Stimulated activated CD4-positive, alpha-beta T cell treated with anti-CD3 and anti-CD28 coated beads, TNF-alpha, amount 100 ng/mL, for 48 hours (primary cell): ENCODE measurements at places on chromosomes 6 and 20.

DNA sequence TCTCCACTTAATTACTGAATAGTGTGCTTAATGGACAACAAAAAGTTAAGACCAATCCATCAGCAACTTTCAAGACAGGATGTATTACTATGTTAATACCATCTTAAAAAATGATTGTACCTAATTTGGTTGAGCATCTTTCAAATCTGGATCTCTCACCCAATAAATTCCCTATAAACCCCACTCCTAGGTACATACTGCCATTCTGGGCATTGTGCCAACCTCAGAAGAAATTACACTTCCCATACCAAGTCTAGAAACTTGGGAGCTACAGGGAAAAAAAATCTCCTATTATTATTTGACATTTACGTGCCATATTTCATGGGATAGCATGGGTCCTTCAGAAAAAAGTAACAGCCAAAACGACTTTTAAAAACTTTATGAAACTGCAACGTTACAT lies 5.1 kb downstream of the SYNCRIP start:
- DNase-seq: no peak

- no peak for DNase-seq
Measured at GRCh38 chr6:73586416-73586974, 65.7 kb upstream of the EEF1A1 start.

- DNase-seq: no peak
Measured at GRCh38 chr6:146975093-146975492, 229.1 kb upstream of the STXBP5 start.

GRCh38 chr20:47557791-47558190 lies 56.1 kb downstream of the NCOA3 start:
- no peak for DNase-seq

DNA sequence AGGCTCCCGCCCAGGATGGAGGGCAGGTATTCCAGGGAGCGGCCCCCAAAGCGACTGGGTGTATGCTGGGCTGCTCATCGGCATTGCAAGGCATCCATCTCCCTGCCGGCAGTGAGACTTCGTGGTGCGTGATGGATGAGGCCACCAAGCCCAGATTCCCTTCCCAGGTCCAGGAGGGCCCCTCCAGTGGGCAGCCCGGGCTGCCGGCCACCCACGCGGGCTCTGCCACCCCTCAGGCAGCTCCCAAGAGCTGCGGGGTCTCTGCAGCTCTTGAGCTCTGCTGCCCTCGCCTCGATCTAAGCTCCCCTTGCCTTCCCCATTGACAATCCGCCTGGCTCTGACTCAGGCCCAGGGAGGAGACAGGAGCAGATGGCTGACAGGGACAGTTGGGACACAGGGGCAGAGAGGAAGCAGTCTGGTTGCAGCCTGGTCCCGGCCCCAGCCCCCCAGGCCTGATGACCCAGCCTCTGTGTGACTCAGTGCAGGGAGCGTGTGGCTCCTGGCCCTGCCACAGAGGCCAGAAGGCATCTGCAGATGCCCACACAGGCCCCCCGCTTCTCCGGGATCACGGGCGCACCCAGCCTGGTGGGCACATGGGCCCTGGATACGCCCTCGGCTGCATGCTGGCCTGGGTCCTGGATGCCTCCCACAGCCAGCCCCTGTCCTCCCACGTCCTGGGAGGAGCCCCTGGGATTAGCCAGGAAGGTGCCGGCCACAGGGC lies 33.0 kb downstream of the SLCO4A1 start:
- no peak for DNase-seq

- no peak for DNase-seq
Measured at GRCh38 chr20:57743450-57744095, 33.8 kb upstream of the PMEPA1 start.

- DNase-seq: no peak
Measured at GRCh38 chr6:142152746-142153145, 5.7 kb downstream of the VTA1 start.

DNA sequence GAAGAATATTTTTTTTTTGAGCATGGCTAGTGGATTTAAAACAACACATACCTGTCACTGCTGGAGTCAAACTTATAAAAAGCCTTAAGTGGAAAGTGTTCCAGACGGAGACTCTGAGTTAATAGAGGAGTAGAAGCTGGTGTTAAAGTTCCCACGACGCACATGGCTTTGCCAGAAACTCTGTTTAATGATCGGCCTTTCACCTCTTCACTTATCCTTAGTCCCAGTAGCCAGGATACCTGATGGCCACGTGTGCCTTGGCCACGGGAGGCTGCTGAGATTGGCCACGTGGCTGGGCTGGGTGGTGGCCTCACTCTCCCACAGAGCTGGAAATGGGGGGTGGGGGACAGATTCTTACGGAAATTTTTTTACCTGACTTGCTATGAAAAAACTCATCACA lies 333.1 kb downstream of the ZFAND3 start:
- DNase-seq: no peak

DNA sequence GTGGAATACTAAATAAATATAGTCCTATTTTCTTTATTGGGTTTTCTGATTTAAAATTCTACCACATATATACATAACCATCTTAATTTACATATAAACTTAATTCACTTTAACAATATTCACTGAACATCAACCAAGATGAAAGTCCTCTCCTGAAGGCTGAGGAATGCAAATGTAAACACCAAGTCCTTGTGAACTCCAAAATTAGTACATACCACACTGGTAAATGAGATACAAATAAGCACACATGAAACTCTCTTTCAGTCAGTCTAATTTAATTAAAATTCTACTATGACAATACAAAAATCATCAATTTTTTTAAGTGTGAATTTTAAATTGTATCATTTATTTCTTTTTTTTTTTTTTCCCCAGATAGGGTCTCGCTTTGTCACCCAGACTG lies 205.1 kb upstream of the RUNX2 start:
- no peak for DNase-seq

DNA sequence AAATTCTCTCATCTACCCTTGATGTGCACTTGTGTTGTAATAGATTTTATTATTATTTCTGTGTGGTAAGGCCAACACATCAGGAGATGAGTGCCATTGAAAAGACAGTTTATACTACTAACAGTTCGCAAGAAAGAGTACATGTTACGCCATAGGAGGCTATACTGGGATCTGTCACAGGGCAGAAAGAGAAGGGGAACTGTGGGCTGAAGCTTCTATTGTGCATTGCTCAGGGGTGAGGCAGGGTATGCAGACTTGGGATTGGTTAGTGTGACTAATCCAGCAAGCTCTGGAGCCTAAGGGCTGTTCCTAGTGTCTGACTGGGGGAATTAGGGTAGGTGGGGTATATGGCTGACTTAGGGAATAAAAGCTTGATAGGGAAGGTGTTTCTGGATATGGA lies 50.9 kb downstream of the GPR63 start:
- DNase-seq: no peak

DNA sequence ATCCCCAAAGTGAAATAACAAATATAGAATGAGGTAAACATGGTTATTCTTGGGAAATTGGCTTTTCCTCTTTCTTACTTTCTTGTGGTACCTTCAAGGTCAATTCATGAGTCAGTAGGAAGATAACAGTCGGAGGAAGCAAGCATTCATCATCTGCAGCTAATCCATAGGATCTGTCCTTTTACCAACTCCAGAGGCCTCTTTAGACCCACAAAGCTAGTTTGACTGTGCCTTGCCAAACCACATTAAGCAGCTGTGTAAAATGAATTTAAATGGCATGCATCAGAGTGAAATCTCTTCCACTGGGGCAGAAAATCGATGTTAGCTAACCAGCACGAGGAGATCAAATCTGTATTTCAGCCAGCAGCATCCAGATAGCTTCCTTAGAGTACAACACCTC lies 171.3 kb downstream of the TMEM242 start:
- no peak for DNase-seq

GRCh38 chr6:2990248-2990931 lies 9.3 kb upstream of the NQO2 start:
- no peak for DNase-seq

DNA sequence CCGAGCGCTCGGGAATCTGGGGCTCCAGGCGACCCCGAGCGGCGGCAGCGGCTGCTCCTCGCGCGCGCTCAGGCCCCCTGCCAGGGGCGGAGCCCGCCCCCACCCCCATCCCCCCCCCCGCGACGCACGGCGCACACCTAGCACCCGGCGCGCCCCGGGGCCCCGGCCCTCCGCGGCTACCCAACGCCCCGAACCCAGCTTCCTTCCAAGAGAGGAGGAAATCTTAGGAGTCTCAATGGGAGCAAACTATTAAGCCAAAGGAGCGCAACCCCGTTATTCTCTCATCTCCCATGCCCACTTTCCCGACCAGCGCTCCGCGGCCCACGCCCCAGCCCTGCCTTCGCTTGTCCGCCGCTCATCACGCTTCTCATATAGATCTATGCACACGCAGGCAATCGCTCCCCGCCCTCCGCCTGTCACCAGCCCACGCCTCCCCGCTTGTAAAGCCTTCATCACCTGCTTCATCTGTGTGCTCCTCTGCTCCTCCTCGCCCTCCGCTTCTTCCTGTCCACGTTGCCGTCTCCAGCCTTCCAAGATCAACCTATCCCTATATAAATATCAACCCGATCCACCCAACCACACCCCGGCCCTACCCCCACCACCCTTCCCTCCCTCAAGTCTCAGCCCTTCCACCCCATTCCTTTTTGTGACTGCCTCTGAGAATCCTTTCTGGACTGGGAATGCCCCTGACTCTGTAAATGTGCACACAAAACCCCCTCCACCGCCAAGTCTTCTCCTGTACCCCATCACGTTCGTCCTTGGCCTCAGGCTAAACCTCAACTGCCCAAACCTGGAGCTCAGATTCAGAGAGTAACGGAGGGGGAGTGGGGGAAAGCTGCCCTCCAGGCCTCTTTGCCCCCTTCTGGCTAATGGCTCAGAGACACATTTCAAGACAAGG lies at the start of gene DLK2:
DLK2 (minus strand) TSS at position 18 of the 898 bp plus-strand sequence. CDS start 723 bp downstream, outside the sequence.
- DNase-seq: peak; percentile 21

DNA sequence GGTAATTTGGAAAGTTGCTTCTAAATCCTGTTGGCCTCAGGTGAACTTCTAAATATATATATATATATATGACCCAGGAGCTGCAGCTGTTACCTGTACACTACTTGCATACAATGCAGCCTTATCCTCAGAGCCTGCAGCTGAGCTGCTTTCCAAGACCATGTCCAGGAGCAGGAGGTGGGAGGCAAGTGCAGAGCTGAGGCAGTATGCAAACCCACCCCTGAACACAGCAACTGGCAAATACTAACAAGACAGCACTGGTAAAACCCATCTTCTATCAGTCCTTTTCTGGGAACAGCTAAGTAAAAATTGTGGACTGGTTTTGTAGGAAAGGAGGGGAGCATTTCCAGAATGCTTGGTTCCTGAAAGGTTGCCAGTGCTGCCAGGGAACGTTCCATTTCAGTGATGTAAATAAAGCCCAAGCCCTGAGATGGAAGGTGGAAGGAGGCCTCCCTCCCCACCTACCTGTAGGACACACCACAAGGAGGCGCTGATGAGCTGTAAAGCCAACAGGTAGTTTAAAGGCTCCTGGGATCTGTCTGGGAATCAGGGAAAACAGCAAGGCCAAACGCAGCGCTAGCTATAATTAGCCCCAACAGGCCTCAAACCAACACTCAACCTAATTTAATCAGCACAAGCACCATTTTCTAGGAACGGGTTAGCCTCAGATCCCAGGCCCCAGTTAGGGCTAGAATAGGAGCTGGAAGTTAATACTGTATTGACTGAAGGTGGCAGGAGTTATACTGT lies 93.8 kb upstream of the MAP7 start:
- DNase-seq: peak; percentile 79

GRCh38 chr20:35040646-35041045 lies 52.0 kb downstream of the TRPC4AP start:
- DNase-seq: no peak
